ENCODE measurements at places on chromosomes 16 and 17. TPM values are rescaled to one million over a fixed set of nuclear protein-coding genes. Genes with fewer than 3 reads are reported as not detected.

Gene FOXC2
- polyA plus RNA-seq, result not detected

Gene OR1D5
- not detected for polyA plus RNA-seq

DNA sequence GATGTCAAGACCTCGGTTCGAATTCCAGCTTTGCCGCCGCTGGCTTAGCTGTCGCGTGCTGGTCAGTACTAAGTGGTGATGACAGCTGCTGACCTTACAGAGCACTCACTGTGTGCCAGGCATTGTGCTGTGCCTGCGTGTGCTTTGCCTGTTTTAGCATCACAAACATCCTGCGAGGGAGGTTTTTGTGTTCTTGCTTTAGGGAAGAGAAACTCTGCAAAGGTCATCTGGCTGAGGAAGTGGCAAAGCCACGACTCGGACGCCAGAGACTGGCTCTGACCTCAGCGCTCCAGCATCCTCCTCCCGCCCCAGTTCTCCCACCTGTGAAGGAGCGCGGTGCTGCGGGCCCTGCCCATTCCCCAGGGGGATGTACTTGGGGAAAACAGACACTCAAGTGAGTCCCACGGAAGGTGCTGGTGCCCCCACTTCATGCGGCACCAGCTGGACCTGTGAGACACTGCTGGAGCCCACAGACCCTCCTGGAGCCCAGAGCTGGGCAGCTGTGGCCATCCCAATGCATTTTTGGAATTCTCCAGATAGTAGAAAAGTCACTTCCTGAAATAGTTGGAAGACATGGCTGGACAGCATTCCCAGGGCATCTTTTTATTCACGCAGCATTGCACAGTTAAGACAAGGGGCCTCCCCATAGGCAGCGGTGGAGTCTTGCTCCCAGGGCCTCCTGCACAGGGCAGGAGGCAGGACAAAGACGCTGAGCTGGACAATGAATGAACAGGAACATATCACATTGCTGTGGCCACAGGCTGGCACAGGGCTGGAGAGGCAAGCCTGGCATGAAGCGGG lies 20.0 kb upstream of the HERPUD1 start:
- no peak overlapping the region for H3K27ac ChIP-seq
- no peak overlapping the region for H3K4me3 ChIP-seq

DNA sequence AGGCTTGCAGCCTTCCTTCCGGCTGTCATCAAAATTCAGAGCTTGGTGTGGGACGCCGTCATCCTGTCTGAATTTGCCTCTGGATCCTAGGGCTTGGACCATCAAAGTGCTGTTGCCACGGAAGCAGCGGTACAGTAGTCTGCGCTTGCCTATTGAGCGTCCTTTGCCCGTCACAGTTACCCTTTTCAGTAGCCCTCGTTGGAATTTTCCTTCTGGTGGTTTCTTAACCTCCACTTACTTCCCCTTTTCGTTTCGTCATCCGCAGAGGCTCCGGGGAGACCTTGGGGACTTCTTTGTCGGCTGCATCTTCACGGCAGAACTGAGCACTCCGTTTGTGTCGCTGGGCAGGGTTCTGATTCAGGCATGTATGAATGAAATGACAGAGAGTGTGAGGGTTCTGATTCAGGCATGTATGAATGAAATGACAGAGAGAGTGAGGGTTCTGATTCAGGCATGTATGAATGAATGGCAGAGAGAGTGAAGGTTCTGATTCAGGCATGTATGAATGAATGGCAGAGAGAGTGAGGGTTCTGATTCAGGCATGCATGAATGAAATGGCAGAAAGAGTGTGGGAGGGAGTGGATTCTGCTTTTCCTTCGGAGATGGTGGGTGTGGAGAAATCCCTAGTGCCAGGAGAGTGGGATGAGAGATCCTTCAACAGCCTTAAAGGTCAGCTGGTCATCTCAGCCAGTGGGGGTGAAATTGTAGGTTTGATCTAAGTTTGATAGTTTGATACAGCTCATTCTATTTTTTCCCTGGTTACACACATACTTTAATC lies 8.0 kb downstream of the TLCD3A start:
- no peaks in the 10 kb centered on the region for H3K27me3 ChIP-seq
- H3K27ac ChIP-seq, result no peak overlapping the region
- peaks cover 17% of the 10 kb centered on the region for H3K36me3 ChIP-seq

DNA sequence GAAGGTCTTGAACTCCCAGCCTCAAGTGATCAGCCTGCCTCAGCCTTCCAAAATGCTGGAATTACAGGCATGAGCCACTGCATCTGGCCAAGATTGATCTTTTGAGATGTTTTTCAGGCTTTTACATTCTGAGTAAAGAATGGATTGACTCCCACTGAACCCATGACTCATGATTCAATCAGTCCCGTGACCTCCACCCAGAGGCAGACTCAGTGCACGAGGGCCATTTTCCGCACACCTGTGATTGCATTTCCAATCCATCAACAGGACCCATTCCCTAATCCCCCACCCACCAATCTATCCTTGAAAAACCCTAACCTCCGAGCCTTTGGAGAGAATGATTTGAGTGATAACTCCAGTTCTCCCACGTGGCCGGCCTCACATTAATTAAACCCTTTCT lies 40.4 kb upstream of the PRKCB start:
- DNase-seq, result no peak
- H3K36me3 ChIP-seq, result no peaks in the 10 kb centered on the region
- H3K4me3 ChIP-seq, result no peak overlapping the region
- no peaks in the 10 kb centered on the region for H3K27me3 ChIP-seq
- no peaks in the 10 kb centered on the region for H3K4me1 ChIP-seq

DNA sequence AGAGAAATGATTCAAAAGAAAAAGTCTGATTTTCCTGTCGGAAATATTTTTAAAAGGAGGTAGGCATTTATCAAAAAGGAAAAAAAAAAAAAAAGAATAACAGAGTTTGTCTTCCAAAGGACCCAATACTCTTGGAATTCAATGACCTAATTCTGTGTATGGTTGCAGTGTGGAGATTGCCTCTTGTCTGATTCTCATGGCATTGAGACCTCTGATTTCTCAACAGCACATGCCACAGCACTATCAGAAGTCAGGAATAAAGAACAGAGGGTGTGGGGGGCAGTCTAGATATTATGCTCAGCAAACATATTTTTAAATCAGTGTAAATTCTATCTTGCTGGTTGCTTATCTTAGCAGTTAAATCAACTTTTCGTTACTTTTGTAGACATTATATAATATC lies 81.3 kb upstream of the SOX9 start:
- no peak overlapping the region for H3K27ac ChIP-seq
- H3K4me3 ChIP-seq, result no peak overlapping the region
- no peaks in the 10 kb centered on the region for H3K4me1 ChIP-seq
